Stimulated activated CD8-positive, alpha-beta memory T cell treated with anti-CD3 and anti-CD28 coated beads, Interleukin-2, amount 100 ng/mL, for 1 hour (primary cell): ENCODE measurements at places on chromosomes 6 and 20.
A peak's percentile ranks its signal among the peaks of the same experiment; 100 is the strongest.

- DNase-seq: no peak
These were observed 138.0 kb upstream of the RREB1 start for GRCh38 chr6:6969761-6970223.

DNA sequence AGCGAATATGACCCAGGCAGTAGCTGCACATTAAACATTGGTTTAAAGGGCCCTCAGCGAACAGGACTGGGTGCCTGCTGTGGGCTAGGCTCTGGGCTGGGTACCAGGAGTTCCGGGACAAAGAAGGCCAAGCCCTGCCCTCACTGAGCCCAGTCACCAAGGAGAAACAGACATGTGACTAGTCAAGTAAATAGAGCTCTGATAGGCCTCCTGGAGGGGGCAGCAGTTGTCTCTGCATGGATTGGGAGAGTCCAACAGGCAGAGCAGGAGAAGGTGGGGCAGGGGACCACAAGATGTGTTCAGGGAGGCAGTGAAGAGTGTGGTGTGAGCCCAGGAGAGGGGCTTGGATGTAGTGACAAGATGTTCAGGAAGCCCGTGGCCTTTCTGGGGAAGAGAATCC, 3.1 kb downstream of the HM13 start:
- no peak for DNase-seq

GRCh38 chr6:66735106-66735890, 1028.3 kb upstream of the EYS start:
- DNase-seq: no peak

GRCh38 chr6:26155061-26155930, 68.1 kb downstream of the HFE start:
- DNase-seq: no peak

DNA sequence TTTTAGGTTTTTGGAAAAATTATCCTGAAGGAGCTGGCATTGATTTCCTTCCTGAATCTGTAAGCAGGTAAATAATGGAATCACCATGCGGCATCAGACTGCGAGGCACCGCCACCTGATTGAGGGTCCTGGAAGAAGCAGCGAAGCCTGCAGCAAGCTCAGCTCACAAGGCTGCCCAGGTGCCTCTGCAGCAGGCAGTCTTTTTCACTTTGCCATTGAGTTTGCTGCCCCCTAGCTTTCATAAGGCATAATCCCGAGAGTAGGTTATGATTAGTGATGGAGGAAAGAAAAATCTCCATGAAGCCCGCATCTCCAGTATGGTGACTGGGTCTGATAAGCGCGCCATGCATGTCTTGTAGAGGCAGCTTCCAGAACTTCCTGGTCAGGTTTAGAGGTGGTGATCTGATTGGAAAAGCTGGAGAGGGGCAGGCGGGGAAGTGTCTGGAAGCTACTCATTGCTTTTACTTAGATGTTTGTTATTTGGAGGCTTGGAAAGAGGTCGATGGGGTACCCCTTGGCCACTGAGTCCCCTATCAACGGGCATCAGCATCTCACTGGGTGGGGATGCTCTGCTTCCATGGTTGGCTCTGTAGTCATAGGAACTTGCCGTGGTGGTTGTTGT, 26.7 kb downstream of the IYD start:
- no peak for DNase-seq

DNA sequence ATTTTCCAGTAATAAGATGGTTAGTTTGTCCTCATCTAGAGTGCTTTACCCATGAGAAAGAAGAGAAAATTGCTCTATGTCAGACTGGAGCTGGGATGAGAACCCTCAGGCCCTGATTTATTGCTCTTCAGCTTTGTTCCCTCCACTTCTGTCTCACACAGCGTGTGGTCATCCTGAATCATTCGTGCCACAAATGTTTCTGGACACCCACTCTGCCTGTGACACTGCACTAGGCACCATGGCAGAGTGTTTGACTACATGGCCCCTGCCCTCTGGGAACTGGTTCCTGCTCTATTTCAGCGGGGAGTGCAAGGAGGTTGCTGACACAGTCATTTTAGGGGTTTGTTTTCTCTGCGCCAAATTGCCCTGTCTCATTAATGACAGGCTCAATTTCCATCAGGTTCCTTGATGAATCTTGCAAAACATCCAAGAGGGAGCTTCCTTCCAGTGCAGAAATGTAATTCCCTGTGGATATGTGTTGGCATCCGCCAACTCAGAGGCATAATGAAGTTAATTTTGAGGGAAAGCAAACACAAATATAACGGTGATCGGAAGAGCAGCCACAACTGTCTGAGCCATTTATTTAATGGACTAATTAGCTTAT, 207.5 kb downstream of the CLIC5 start:
- no peak for DNase-seq

DNA sequence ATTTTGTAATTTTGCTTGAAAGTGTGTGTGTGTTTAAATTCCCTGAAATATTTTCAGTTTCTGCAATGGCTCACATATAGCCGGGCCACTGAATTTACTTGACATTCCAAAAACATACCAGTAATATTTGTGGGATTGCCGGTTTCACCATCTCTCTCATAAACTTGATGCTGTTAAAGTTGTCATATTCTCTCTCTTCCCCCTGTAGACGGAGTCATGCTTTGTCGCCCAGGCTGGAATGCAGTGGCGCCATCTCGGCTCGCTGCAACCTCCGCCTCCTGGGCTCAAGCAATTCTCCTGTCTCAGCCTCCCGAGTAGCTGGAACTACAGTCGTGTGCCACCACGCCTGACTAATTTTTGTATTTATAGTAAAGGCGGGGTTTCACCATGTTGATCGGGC, 122.1 kb downstream of the TIAM2 start:
- no peak for DNase-seq

GRCh38 chr20:41373931-41374920, 7.6 kb upstream of the EMILIN3 start:
- DNase-seq: no peak

GRCh38 chr6:135372758-135373157, 124.8 kb downstream of the AHI1 start:
- DNase-seq: no peak

GRCh38 chr6:44051515-44051914, 75.7 kb downstream of the MRPL14 start:
- no peak for DNase-seq

- no peak for DNase-seq
These were observed 25.7 kb upstream of the MAP3K4 start for GRCh38 chr6:160965893-160966292.

GRCh38 chr6:10589429-10589727, 68.2 kb downstream of the GCNT2 start:
- no peak for DNase-seq

GRCh38 chr20:25259358-25259757, 11.5 kb downstream of the PYGB start:
- DNase-seq: no peak

DNA sequence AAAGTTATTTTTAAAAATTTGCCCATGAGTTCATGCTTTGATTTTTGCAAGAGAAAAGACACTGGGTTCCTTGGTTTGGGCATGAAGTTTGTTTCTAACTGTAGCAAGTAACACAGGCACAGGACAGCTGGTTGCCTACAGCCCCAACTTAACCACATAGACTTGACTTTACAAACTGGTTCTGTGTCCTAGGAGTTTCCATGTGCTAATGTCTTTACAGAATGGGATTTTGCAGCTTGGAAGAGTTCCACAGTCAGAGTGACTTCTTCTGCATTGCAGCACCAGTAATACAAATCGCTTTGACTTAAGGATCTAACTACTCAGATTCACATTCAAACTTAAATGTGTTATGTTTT, 44.3 kb downstream of the OR2B2 start:
- DNase-seq: no peak

GRCh38 chr20:46169245-46170171, 51.4 kb downstream of the CD40 start:
- DNase-seq: no peak

DNA sequence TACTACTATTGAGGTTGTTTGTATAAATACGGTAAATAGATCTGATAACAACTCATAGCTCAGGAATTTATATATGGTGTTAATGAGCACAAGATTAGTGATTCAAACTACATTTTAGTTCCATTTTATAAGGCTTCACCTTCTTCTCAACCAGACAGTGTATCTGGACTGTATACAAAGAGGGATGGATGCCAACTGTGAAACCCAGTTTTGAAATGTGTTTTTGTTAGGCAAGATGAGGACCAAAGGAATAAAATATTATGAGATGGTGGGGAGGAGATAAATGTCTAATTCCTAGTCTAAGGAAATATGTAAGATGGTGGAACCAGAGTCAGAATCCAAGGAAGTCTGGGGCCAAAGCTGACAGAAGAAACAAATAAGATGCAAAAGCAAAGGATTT, 329.0 kb downstream of the GRIK2 start:
- DNase-seq: no peak

- DNase-seq: no peak
These were observed 852 bp downstream of the GMNN start for GRCh38 chr6:24775520-24776058.

- no peak for DNase-seq
These were observed 40.3 kb downstream of the MAP3K5 start for GRCh38 chr6:136751991-136752390.

GRCh38 chr6:55918639-55919038, 43.2 kb upstream of the BMP5 start:
- no peak for DNase-seq

DNA sequence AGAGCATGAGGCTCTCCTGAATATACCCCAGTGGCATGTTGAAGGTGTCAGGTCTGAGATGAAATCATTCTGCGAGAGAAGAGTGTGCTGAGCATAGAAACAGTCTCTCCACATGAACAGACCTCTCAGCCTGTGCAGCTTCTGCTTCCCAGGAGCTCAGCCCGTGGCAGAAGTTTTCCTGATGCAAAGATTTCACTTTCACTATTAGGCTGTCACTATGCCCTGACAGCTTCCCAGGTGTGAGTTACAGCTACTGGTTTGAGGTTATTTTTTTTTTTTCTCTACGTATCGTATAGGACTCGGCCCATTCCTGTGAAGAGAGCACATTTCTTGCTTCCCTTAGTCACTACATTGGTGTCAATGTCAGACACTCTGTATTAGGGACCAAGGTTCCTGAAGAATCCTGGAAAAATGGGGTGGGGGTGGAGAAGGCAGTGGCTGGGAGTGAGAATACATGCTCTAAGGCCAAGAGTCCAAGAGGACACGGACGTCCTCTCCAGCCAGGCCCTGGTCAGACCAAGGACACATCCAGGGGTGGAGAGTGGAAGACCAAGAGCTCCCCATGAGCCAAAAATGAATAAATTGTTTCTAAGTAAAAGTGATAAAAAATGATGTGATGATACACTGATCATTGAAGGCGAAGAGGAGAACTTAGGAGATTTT, 121.2 kb upstream of the AKAP12 start:
- no peak for DNase-seq

DNA sequence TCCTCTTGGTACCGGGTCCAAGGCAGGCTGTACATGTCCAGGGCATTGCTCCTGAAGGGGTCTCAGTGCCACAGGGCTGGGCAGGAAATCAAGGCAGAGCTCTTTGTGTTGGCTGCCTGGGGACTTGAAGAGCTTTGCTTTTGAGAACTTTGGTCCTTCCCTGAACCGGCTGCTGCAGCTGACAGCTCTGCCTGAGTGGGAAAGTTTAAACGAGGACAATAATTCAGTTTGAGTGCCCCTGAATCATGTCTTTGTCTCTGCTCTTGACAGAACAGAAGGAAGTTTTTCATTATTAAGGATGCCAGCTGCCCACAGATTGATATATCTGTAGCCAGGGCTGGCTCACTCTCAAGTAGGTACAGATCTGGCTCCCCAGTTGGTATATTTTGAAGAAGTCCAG, 56.1 kb downstream of the ANKRD6 start:
- no peak for DNase-seq

GRCh38 chr6:134589512-134589911, 271.6 kb upstream of the SGK1 start:
- no peak for DNase-seq

DNA sequence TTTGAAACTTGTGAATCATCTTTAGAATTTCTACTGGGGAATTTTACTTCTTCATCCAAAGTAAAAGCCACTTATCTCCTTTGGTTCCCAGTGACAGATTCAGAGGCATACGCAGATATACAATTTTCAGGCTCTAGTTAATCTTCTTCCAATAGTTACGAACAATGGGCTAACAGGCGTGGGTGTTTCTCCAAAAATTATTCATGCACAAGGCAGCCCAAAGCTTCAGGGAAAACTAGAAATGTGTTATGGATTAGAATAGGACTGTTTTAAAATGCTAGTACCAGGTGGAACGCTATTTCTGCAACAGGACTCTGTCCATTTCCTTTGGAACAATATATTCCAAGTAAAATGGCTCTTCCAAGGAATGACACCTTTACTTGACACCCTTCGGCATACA, 102.2 kb downstream of the ZNF217 start:
- no peak for DNase-seq

DNA sequence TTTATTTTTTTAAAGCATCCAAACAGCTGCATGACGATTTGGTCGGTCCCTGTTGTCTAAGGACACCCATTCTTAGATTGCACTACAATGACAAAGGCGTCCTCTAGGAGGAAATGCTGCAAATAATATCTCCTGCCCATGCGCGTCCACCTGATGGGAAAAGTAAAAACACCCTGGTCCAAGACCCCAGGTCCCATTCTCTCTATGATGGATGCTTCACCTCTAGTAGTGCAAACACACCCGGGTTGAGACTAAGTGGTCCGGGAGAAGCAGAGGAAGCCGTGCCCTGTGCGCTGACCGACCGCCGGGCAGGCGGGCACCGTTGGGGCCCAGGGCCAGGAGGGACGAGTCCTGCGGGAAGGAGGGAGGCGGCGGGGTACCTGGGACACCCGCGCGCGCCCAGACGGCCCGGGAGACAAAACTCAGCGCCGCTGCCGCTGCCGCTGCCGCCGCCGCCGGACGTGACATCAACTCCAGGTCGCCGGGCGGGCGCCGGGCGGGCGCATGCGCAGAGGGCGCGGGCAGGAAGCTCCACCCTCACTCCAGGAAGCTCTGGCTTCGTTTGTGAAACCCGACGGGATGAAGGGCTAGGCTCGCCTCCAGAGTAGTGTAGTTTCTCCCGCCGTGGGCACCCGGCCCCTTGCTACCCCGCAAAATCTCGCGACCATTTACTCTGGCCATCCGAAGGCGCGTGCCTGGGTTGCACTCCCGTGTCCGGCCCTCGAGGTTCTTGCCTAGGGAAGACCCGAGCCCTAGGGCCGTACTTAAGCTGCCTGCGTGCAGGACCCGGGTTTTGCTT, at the start of gene TBC1D7:
TBC1D7 (minus strand) TSS at position 462 of the 799 bp plus-strand sequence. CDS start 1,639 bp downstream, outside the sequence.
- DNase-seq: peak; percentile 86

DNA sequence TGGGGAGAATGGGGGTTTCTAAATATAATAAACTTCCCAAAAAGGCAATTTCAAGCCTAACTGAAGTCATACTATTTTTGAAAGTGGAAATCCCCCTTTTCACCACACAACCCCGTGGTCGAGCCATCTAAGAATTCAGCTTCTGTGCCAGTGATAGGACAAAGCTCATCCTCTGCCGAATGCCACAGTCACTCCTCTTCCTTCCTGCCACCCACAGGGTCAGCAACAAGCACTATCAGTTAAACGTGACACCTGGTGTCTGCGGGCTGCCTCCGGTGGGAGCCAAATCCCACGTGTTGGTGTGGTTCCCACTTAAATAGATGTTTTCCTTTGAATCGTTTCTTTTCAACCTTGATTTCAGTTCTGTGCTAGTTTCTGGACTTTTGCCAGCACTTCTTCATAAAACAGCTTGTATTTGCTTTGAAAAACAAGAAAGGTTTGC, 60.7 kb downstream of the TNFAIP3 start:
- DNase-seq: peak; percentile 26

- no peak for DNase-seq
These were observed 54.1 kb upstream of the DTNBP1 start for GRCh38 chr6:15716889-15717288.

GRCh38 chr6:165519316-165519715, 143.7 kb downstream of the PDE10A start:
- DNase-seq: no peak

- no peak for DNase-seq
These were observed 642 bp downstream of the GZF1 start for GRCh38 chr20:23362392-23363256.
